Sciatic nerve (tissue), 2 donors: ENCODE measurements at places on chromosomes 3 and 15.

- no peak for DNase-seq
Observed at GRCh38 chr15:25565470-25566264, 126.8 kb upstream of the UBE3A start.

GRCh38 chr3:186923241-186923640 is 7.1 kb upstream of the ST6GAL1 start:
- DNase-seq, result no peak

DNA sequence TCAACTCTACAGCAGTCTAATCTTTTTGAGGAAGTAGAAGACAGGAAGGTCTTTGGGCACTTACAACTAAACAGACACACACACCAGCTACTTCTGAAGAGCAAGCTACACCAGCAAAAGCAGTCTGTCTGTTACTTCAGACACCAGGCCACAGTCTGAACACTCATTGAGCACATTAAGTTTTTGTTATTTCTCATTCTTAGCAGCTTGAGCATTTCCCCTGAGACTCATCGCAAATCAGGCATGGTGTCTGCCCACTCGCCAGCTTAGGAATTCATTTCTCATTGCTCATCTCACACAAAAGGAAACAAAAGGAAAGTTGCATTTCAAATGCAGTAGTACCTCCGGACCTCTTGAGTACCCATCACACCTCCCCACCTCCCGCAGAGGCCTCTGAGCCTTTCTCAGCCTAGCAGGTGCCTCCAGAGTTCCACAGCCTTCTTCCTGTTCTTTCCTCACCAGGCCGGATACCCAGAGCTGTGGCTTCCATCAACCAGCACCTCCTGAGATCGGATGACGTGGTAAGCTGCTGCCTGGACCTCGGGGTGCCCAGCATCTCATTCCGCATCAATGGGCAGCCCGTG is 302.0 kb downstream of the RYR3 start:
- DNase-seq, result no peak

DNA sequence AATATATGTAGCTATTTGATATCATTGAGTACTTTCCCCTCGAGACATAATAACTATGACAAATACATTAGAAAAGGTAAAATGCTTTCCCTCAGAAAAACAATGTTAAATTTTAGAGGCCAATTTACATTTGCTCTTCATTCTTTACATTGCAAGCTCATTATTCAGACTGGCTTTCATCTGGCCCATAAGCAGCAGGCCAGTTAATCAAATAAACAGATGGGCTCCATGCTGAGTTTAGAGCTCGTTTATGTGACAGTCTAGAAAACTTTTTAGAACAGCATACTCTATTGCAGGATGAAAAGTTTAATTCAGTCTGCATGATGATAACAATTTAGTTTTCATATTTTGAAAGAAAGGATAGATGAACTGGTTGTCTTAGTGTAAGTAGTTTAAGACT is 150.6 kb downstream of the DUT start:
- DNase-seq, result no peak

GRCh38 chr15:70387081-70387480 is 289.4 kb upstream of the TLE3 start:
- DNase-seq, result no peak

GRCh38 chr15:31930967-31931366 is 99.3 kb upstream of the CHRNA7 start:
- no peak for DNase-seq

DNA sequence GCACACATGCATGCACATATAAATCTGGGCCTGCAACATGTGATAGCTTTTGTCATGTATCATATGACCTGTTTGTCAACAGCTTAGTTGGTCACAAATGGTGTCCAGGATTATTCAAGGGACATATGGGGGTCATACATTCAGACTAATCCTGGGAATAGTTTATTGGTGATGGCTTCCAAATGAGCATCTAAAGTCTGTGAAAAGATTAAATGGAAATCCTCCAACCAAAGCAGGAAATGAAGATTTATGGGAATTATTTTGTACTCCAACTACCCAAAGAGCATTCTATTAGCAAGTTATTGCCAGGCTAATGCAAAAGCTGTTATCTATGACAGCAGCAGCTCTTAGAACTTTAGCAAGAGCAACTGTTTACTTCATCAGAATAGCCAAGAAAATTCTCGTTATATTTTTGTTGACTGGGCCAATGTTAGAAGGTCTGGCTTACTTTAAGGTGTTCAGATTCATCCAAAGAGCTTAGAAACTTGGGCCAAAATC is 7.1 kb downstream of the FSTL1 start:
- no peak for DNase-seq

DNA sequence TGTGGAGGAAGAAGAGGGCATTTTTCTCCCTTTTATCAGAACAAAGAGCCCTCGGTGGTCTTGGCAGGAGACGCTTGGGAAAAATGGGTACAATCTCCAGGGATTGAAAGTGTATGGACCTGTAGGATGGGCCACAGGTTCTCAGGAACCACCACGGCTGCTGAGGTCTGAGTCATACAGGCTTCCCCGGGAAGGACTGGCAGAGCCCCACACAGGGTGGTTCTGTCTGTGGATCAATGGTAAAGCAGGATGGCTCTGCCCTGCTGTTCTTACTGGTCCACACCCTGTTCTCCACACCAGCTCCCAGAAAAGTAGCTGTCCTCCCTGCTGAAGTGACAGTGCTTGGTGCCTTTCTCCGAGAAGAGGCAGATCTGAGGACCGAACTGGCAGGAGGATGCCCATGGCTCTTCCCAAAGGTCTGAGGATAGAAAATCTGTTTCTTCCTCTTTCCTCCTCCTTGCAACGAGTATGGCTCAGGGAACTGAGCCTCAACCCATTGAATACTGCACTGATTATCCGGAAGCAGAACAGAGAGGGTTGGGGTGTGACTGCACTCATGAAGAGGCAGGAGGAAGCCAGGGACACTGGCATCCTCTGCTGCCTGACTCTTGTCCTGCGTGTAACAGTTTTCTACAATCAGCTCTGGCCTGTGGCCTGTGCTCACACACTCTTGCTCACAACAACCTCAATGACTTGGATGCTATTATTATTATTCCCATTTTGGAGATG is 39.0 kb downstream of the KIF9 start:
- no peak for DNase-seq

- DNase-seq, result no peak
Observed at GRCh38 chr3:60909526-60909925, 341.7 kb downstream of the FHIT start.

DNA sequence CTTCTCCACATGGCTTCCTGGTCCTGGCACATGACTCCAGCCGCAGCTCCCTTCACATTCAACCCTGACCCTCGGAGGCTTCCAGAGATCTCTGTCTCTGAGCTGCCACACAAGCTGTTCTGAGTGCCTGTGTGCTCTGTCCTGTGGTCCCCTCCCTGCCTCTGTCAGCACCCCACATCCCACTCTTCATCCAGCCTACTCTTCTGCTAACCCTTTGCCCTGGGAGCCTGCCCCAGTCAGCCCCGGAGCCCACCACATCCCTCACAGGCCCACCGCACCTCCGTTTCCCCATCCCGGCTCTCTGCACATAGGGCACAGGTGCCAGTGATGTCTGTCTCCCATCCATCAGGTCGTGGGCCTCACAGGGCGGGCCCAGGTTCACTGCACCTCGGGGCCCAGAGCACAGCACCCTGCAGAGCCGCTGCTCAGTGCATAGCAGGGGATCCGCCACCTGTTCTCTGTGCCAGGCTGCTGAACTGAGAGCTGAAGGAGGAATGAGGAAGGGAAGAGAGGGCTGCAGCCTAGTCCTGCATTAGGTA is 133.6 kb downstream of the UACA start:
- DNase-seq, result no peak

DNA sequence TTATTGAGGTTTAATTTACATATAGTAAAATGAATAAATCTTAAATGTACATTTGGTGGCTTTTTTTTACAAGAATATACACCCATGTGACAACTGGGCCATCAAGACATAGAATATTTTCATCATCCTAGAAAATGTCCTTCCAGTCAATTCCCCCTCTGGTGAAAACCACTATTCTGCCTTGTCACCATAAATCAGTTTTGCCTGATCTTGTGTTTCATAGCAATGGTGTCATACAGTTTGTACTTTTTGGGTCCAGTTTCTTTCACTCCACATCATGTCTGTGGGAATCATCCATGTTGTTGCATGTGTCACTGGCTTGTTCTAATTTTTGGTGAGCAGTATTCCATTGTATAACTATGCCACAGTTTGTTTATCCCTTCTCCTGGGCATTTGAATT is 133.1 kb downstream of the PDCD6IP start:
- DNase-seq, result no peak

- no peak for DNase-seq
Observed at GRCh38 chr3:27239951-27240350, 129.2 kb downstream of the NEK10 start.

DNA sequence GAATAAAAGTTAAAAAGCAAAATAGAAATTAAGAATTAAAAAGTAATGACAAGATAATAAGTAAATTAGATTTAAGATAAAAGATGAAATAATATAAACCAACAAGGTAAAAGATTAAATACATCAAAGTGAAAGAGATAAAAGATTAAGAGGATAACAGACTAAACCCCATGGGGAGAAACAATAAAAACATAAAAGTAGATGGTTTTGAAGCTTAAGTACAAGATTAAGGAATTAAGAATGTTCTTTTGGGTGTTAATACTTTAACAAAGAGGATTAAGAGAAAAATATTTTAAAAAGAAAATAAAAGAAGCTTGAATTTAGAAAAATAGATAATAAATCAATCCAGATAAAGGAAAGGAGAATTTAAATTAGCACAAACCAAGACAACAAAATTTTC is 85.4 kb downstream of the SQOR start:
- no peak for DNase-seq

GRCh38 chr15:39413558-39413957 is 167.3 kb upstream of the THBS1 start:
- no peak for DNase-seq

DNA sequence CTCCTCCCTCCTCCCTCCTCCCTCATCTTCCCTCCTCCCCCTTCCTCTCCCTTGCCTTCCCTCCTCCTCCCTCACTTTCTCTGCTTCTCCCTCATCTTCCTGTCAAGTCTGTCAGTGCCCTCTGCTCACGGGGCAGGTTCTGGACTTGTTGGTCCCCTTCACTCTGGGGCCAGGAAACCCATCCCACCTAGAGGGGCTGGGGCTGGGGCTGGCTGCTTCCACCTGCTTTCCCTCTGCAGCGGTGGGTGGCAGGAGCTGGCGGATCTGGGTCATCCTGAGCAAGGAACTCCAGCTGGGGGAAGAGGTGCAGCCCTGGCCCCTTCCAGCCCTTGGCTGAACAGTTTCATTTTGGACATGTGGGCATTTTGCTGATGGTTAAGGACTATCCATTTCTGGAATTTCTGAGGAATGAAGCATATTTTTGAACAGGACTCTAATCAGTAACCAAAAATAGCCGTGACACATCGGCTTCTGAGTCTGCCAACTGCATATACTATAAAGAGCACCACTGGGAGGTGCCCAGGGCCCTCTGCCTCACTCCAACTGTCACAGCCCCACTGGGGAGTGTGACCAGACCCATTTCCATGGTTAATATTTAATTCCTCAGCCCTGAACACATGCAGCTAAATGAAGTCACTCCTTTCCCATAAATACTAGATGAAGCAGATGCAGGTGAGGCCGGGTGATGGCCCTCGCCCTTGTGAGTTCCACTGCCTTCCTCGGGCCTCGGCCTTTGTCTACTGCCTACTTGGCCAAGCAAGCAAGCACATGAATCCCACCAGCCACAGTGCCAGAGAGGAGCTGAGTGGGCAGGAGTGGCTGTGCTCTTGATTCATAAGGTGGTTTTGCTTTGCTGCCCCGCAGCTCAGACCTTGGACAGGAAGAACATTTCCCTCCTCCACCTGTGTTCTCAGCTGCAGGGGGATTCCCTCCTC is 39.8 kb downstream of the CHDH start:
- peak; percentile 54 for DNase-seq

- DNase-seq, result no peak
Observed at GRCh38 chr3:31248563-31248992, 284.1 kb upstream of the STT3B start.

DNA sequence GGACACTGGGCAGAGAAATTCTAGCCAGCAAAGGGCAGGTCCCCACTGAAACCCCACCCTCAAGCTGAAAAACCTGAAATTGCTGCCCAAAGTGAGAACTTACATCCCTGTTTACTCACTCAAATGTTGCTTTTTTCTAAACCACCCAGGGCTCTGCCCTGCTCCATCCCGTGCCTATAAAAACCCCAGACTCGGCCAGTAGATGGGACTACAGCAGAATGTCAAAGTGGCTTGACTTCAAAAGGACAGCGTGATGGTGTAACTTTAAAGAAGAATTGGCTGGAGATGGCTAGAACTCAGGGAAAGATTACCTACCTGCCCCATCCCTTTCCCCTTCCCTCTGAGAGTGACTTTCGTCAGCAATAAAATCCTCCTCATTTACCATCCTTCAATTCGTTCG is 246.9 kb downstream of the PYDC2 start:
- no peak for DNase-seq

DNA sequence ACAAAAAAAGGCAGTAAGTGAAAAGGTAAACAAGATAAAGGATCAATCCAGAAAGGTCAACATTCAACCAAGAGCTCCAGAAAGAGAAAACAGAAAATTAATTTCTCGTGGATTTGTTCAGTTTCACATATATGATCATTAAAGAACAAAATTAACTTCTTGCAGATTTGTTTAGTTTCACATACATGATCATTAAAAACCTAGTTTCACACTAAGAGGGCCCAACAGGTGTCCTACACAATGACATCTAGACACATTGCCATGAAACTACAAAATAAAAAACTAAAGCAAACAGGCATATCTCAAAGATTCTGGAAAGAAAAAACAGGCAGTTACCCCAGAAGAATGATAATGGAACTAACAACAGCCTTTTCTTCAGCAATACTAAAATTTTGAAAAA is 22.1 kb downstream of the PHC3 start:
- DNase-seq, result no peak

DNA sequence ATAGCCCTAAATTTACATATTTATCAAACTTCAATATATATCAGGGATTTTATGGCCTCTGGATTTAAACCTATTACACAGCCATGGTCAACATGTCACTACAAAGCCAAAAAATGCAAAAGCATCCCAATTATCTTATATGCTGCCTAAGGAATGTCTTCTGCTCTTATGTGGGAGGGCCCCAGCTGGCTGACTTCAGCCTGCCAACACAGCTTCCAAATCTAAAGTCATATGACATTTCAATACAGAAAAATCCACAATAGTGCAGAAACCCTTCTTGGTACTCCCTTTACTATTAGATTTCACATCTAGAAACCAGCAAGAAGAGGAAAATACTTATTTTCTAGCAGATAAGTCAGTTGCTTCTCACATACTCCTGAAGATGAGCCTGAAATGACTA is 6.4 kb downstream of the PFN2 start:
- no peak for DNase-seq

DNA sequence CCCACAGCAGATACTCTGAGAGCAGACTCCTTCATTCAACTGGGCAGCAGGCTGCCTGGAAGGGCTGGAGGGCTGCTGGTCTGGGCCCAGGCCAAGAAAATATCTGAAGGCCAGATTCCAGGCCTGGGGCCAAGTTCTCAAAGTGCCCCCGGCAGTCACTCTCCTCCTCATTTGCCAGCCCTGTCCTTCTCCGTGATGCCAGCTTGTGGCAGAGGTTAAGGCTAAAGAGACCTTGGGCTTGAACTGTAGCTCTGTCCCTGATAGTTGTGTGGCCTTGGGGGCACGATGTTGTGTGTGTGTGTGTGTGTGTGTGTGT is 39.0 kb downstream of the FAM3D start:
- no peak for DNase-seq
